ENCODE measurements at places on chromosomes 16 and 17.

- DNase-seq: no peak
Measured at GRCh38 chr17:74452841-74453661, 13.4 kb upstream of the CD300A start.

DNA sequence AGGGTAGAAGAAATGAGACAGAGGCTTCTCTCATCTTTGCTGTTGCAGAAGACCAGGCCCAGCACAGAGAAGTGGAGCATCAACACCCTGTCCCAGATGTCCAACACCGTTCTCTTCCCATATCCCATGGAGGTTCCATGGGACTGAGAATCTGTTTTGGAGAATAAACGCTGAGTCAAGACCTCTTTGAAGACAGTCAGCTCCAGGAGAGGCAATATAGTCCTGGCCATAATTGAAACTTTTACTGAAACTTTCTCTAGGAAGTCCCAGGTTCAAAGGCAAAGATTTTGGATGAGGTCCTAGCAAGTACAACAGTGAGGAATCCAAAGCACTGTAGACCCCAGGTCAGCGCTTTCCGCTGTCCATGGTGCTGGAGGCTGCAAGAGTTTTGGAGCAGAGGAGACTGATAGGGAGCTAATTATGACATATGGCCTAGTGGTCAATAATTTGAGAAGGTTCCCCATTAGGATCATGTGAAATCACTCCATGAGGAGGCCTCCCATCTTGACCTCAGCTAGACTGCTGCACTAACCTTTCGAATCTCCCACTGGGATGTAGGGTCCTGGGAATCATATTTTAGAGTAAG lies 36.0 kb downstream of the OSBPL7 start:
- DNase-seq: no peak

- no peak for DNase-seq
Measured at GRCh38 chr16:57685633-57686032, 9.0 kb upstream of the DRC7 start.

DNA sequence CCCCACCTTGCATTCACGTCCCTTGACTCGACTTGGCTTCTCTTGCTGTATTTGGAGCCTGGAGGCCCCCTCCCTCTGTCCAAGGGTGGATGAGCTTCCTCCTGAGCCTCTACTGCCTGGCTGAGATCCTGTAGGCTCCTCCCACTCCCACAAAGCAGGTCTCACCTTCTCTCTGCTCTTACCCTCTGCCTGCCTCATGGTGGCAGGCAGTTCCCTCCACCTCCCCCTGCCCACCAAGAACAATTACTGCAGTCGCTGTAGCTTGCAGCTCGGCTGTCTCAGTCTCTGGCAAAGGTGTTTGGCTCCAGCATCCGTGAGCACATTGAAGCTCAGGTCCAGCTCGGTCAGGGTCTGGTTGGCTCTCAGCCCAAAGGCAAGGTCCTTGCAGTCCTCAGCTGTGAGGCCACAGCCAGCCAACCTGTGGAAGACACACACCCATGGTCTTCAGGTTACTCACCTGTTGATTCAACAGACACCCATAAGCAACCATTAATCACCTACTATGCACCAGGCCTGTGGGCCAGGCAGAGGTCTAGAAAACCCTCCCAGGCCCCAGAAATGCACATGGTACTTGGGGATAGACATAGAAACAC lies 42.6 kb downstream of the NLRP1 start:
- no peak for DNase-seq

DNA sequence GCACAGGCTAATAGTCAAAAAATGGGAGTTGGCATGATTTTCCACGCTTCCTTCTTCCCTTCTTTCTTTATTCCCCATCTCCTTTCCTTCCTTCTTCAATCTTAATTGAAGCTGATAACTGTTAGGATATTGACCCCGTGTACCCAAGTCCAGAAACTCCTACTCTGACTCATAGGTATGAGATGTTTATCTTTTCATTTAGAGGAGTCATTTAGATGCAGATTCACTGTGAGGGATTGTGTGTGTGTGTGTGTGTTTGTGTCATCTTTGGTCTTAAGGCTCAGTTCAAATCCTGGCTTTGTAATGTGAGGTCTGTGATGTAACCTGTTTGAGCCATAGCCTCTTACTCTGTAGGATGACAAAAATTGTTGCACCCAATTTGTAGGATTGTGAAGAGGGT lies 332.0 kb upstream of the MAF start:
- DNase-seq: no peak

DNA sequence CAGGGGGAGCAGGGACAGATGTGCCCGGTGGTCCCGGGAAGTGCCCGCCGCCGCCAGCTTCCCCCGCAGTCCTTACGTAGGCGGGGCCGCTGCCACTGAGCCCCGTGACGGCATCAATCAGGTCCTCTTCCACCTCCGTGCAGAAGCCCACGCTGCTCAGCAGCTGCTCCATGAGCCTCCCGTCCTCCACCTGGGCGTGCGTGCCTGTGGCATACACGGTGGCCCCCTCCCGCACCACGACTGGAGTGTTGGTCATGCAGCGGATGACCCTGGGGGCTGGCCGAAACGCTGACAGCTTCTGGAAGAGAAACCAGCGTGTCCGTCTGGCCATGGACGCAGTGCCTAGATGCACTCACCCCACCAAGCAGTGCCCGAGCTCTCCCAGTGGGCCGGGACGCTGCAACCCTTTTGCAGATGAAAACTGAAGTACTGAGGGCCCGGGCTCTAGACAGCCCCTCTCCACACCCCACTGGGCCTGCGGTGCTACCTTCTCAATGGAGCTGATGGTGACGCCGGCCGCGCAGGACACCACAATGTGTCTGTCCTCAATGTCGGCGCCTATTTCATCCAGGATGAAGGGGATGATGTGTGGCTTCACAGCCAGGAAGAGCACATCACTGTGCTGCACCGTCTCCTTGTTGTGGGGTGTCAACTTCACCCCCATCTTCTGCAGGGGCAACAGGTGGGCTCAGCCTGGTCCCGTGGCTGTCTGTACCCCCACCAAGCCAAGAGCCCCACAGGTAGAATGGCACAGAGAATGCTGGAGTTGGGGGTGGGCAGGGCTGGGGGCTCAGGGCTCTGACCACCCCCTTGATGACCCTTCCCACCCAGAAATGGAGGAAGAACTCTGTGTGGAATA lies 2.0 kb downstream of the PYCR1 start:
- DNase-seq: no peak

DNA sequence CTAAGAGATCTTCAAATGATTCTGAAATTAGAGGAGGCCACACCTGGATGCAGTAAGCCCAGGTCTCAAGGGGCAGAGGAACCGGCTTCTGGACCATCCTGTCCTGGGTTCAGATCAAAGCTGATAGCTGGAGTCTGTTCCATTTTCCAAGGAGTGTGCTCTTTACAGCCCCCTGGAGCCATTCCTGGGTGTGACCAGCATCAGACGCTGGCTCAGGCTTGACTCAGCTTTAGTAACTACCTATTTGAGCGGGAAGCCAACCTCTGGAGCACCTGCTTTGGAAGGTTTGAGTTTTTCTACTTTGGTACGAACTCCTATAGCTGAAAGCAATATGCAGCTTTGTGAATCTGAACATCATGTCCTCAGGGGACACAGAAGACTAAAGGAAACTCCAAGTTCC lies 12.9 kb upstream of the BBS2 start:
- DNase-seq: no peak

GRCh38 chr16:2236337-2237101 lies at the start of gene DNASE1L2:
Gene DNASE1L2 (plus strand): TSS chr16:2236444. CDS start chr16:2236817, 373 bp downstream.
- DNase-seq: no peak

Measured in stimulated activated CD4-positive, alpha-beta T cell treated with anti-CD3 and anti-CD28 coated beads, Interleukin-12 subunit alpha, Interleukin-12 subunit beta, amount 100 ng/mL, for 24 hours (primary cell).